ENCODE measurements at places on chromosomes 1 and 21.

GRCh38 chr1:27569506-27570291 lies 34.2 kb downstream of the AHDC1 start:
- DNase-seq = no peak

DNA sequence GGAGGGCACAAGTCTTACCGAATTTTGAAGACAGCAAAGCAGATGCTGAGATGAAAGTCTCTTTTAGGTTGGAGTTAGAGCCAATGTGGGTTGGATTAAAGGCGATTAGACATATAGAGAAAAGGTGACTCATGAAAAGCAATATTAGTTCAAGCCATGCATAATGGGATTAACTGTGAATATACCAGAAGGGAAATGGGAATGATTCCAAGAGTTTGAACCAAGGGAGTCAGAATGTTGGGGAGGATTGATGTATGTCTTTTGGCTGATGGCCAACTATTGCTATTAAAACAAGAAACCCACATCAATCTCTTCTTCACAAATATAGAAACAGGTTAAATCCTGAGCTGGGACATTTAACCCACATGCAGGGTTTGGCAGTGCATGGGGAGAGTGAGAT lies 1.2 kb downstream of the HMGCS2 start:
- DNase-seq = no peak

DNA sequence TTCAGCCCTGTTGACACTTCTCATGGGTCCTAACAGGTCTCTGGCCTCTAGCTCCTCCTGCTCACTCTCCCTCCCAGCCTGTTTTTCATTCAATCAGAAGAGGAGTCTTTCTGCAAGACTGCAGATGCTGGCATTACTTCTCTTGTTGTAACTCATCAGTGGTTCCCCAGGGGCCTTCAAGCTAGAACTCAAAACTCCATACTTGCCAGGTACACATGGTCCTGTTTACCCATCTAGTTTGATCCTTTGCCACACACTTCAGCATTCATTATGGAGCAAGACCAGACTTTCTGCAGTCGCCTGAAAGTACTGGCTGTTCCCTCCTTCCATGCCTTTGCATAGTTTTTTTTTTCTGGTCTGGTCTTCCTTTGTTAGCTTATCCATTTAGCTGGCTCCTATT lies 47.9 kb downstream of the SERBP1 start:
- no peak for DNase-seq

GRCh38 chr1:94942171-94943128 lies 15.5 kb upstream of the CNN3 start:
- DNase-seq = no peak

GRCh38 chr1:203992440-203992839 lies 80.5 kb upstream of the SOX13 start:
- no peak for DNase-seq

DNA sequence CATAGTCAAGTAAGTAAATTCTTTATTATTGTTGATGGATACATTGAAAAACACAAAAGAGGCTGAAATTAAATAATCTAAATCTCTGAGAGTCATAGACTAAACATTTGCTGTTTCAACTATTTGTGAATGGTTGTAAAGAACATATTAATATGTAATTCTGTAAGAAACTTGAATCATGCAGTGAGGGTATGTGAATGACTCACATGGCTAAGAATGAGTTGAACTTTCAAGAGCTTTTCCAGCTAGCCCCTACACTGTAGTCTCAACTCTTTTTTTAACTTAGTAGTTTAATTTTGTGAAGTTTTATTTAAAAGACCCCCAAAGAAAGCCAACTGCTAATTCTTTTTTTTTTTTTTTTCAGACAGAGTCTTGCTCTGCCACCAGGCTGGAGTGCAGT lies 588.1 kb downstream of the DPYD start:
- DNase-seq = no peak

DNA sequence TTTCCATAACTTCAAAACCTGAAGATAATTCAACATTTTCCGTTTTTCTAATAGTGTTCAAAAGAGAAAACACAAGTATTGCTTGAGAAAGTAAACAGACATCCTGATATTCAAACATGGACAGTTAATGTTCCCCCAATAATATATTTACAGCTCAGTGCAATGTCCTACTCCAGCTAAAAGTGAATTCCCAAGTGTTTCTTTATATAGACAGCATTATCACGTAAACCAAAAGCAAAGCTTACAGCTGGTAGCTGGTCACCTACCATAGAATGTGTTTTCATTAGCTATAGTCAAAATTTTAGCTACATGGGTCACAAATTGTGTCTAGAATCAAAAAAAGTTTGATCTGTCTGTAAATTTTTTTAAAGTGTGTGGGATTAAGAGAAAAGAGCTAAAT lies 34.9 kb downstream of the WLS start:
- DNase-seq = no peak

- DNase-seq = peak; percentile 38
Measured at GRCh38 chr1:19336543-19336942, 24.4 kb downstream of the SLC66A1 start.

- DNase-seq = no peak
Measured at GRCh38 chr1:209435654-209436566, 147.6 kb upstream of the CAMK1G start.

- no peak for DNase-seq
Measured at GRCh38 chr21:38533887-38534286, 35.6 kb upstream of the ERG start.

DNA sequence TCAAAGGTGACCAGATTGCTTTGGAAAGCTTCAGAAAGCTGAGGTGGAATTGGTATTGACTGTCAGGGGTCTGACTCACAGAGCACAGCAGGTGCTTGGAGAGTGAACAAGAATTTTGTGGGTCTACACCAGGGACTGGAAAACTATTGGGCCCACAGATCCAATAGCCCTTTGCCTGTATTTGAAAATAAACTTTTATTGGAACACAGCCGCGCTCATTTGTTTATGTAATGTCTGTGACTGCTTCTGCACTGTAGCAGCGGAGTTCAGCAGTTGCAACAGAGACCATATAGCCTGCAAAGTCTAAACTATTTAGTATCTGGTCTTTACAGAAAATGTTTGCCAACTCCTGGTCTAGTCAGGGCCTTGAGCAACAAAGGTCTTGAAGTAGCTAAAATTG lies 315.6 kb downstream of the NFIA start:
- DNase-seq = no peak

- no peak for DNase-seq
Measured at GRCh38 chr1:72670902-72671301, 388.6 kb upstream of the NEGR1 start.

DNA sequence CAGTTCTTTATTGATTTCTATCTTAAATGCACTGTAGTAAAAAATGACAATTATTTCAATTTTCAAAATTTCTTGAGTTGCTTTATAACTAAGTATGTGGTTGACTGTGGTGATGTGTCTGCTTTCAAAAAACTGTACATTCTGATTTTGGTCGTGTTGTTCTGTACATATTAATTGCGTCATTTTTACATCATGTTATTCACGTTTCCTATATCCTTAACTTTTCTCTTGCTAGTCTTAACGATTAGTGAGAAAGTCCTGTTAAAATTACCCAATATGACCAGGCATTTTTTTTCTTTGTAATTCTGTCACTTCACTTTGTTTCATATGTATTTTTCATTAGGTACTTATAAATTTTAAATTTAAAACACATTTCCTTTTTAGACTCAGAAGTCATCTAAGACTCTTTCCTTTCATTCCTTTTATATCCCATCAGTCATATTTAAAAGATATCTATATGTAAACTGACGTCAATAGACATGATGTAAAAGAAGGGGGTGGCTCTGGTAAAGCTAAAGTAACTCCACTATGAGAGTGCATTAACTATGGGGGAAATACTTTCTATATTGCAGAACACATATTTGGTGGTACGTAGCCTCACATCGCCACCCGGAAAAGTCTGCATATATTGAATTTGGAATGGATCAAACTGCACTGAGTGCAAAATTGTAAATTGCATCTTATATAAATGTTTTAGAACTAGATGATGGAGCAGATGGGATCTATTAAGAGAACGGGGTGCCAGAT lies 1.1 kb upstream of the COA6 start:
- no peak for DNase-seq

DNA sequence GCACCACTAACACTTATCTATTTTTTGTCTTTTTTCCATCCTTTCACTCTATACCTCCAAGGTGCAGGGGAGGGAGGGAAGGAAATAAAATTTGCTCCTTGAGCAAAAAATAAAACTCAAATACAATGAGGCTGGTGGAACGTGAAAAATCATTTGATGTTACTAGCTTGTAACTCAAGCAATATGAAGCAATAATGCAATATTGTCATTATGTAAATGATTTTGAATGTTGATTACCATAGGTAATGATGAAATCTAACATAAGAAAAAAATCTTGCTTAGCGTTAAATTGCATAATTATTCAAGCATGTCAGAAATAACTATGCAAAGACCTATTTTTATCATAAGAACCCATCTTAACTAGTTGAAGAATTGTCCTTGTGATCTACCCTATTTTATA lies 277.7 kb downstream of the KCTD3 start:
- no peak for DNase-seq

DNA sequence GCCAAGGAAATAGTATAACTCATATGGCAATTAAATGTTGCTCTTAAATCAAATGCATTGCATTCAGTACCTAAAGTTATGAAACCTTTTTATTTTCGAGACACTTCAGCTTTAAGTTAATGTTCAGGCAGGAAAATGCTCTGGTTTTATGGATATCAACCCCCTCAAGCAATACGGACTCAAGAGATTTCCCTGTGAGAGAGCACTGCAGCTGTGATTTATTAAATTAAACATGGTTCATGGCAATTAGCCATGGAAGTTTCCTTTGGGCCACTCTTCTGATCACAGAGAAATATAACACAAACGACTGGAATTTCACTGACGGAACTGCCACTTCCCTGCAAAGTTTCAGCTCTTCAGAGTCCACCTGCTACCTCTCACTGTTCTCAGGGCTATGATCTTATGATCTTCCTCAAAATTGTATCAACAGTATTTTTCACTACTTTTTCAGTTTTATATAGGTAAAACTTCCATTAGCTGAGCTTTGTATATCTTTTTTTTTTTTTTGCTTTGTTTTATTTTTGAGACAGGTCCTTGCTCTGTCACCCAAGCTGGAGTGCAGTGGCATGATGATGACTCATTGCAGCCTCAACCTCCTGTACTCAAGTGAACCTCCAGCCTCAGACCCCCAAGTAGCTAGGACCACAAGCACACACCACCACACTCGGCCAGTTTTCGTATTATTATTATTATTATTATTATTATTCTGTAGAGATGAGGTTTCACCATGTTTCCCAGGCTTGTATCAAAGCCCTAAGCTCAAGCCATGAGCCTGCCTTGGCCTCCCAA lies 923.1 kb upstream of the TMPRSS15 start:
- DNase-seq = no peak

DNA sequence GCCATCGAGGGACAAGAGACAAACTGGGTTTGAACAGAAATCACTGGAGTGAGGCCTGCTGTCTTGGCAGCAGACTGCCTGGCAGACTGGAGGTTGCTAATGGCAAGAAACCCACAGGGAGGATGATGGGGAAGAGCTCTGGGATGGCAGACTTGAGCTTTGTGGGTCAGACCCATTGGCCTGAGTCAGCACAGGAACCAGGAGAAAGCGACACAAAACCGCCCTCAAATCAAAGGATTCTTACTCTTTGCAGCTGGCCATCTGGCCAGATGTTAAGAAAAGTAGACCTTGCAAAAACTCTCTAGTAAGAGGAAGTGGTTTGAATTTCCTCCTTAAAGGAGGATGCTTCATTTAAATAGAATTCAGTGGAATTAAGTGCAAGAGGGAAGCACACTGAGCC lies 195.2 kb upstream of the JUN start:
- no peak for DNase-seq

- DNase-seq = no peak
Measured at GRCh38 chr1:200048244-200048643, 20.7 kb downstream of the NR5A2 start.

GRCh38 chr21:44923480-44924084 lies 2.9 kb upstream of the ITGB2 start:
- no peak for DNase-seq

Data from stimulated activated CD4-positive, alpha-beta T cell treated with anti-CD3 and anti-CD28 coated beads, Interleukin-12 subunit alpha, Interleukin-12 subunit beta, amount 100 ng/mL, for 24 hours (primary cell).